ENCODE measurements at places on chromosomes 6 and 20.
A peak's percentile ranks its signal among the peaks of the same experiment; 100 is the strongest.

DNA sequence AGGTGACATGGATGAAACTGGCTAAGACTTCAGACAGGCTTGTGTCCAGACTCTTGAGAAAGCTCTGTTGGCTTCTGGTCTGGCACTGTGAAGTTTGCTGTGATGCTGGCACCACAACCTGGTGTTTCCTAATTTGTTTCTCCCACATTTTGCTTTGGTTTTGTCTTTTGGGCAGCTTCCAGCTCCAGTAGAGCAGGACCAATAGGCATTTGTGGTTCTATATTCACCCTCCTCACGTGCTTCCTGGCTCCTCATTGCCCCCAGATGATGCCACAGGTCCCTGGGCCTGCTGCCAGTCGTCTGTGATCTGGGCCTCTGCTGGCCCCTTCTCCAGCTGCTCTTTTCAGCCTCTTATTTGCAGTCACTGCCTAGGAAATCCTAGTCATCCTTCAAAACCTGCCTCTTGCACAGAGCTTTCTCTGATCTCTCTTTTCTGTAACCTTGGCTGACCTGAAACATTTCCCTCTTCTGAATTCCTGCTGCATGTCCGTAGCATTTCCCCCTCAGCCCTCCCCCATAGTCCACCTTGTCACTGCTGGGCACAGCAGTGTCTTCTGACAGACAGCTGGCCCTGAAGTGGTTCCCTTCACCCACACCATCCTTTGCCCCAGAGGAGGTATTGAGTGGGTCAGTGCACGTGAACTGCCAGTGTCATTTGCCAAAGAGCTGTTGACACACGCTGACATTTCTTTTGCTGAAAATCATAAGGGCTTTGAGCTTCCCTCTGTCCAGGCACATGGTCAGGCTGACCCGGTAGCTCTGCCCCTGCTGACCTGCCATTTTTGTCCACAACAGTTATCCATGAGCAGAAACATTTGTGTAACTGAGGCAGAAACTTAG is 63.0 kb downstream of the PTPN1 start:
- DNase-seq: no peak

- peak; percentile 25 for DNase-seq
Measured at GRCh38 chr6:140052736-140053729, 678.6 kb upstream of the CITED2 start.

DNA sequence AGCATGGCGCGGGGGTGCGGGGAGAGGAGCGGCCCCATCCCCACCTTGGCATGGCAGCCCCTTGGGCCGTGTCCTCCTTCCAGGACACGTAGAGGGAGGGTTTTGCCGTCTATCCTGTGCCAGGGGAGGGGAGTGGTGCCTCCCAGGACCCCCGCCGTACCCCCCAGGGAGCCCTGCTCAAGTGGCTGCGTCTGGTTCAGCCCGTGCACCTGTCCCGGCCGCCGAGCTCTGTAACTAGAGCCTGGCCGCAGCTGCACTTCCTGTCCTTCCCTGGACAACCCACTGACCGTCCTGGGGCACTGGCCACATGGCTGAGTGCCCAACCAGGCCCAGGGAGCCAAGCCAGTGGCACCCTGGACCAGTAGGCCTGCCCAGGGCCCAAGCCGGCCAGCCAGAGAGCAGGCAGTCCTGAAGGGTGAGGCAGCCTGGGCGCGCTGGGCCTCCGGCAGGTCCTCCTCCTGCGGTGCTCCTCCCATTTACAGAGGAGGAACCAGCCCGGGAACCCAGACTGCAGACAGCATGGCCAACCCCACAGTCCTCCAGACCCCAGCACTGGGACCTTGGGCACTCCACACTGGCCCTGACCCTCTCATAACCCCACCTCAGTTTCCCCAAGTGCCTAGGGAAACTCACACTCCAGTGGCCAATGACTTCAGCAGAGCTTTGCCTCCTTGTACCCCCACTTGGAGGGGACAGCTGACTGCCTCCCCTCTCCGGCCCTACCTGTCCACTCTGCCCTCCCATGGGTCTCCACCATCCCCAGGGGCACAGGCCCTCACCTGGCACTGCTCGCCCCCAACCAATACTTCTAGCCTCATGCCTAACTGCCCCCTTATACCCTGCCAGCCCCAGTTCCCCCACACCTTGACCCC is 8.7 kb downstream of the LAMA5 start:
- no peak for DNase-seq

- DNase-seq: no peak
Measured at GRCh38 chr6:74785236-74785635, 420.6 kb downstream of the COL12A1 start.

GRCh38 chr6:37083243-37084138 is 78.0 kb downstream of the FGD2 start:
- no peak for DNase-seq
